ENCODE measurements at places on chromosomes 3 and 15.

GRCh38 chr15:99735868-99736267 lies 2.6 kb upstream of the LYSMD4 start:
- DNase-seq, result no peak

- no peak for DNase-seq
These were observed 374.7 kb downstream of the IL5RA start for GRCh38 chr3:2735392-2735894.

- DNase-seq, result no peak
These were observed 10.7 kb upstream of the MAPK6 start for GRCh38 chr15:52008359-52008697.

DNA sequence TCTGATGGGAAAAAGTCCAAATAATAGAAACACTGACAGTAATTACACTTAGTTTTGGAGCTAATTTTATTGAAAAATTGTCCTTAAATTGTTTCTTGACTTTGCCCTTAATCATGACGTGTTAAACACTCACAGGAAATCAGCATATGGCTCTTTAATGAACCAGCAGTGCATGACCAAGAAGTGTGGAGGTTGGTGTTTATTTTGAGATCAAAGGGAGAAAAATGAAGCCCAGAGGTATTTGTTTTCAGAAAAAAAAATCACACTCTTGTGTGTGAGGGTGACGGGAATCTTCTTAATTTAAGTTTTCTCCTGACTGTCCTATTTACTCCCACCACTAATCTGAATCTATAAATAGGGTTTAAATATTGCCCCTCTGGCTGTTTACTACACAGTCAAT lies 28.8 kb upstream of the SYNM start:
- no peak for DNase-seq

- no peak for DNase-seq
These were observed 21.3 kb upstream of the RAD18 start for GRCh38 chr3:8984526-8984925.

DNA sequence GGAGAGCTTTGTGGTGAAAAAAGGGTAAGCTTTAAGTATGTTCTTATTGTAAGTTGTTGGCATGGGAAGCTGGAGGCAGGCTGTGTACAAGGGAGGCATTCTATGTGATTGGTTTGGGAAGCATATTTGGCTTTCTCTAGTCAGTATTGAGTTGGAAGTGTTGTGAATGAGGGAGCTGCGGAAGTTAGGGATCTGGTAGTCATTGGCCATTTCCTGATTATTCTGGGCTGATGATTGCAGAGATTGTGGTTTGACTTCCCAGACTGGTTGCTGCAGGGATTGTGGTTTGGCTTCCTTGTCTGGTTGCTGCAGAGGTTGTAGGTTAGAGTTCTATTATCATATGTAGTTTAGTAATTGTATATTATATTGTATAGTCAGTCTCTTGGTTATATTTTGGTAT lies 21.0 kb downstream of the STXBP5L start:
- no peak for DNase-seq

- DNase-seq, result no peak
These were observed 53.6 kb upstream of the AP4E1 start for GRCh38 chr15:50854601-50855490.

DNA sequence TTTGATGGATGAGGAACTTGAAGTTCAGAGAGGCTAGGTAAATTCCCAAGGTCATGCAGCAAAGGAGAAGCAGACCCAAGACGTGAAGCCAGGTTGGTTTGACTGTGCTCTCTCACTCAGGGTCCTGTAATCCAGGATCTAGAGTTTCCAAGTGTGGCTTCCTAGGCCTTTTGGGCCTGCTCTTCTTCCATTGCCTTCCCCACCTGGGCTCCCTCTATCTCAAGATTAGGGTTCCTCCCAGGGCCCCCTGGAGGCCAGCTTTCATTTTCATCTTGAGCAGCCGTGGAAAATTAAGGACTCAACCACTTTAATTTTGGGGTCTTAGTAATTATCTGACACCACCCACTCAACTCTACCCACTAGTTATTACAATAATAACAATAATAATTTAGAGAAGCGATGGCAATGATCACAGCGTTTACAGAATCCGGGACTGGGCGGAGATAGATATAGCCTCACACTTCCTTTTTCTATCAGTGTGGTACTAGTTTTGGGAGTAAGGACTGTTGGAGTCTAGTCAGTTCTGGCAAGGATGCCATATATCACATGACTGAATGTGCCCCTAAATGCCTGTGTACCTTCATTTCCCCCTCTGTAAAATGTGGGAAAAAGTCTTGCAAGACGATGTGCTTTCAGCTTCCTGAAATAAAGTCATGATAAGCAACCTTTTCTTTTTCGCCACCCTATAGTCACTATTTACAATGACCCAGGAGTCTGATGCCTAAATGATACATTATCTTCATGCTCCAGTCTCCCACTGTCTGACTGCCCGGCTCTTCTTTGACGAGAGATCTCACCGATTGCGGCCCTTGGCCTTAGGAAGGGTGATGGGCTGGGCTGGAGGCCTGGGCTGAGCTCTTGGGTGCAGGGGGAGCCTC lies 30.2 kb upstream of the MAGEF1 start:
- DNase-seq, result no peak

DNA sequence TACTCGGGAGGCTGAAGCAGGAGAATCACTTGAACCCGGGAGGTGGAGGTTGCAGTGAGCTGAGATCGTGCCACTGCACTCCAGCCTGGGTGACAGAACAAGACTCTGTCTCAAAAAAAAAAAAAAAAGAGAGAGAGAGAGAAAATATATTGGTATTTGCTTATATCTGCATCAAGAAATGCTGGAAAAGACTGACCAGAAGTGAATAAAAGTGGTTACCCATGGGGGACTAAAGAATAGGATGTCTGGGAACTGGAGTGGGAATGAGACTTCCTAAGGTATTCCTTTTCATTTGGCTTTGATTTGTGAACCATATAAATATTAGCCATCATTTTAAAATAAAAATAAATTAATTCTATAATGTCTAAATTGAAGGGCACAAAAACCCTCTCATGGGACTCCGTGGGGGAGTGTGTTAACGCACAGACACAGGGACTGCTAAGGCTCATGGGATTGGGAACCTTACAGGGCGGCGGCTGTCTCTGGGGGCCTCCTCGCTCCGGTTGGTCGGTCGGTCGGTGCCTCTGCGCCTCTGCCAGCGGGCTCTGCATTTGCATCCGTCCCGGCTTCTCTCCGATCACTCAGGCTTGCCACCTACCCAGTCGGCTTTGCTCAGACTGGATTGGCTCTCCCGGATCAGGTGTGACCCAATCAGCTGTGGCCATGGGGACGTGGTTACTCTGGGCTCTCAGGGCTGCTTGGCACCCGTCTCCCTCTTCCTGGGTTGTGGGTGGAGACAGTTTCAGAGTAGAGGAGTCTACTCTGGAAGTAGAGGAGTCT lies 12.7 kb upstream of the TSPAN3 start:
- peak; percentile 76 for DNase-seq

- DNase-seq, result no peak
These were observed 42.8 kb upstream of the FBXL22 start for GRCh38 chr15:63554337-63554927.

- no peak for DNase-seq
These were observed 114.4 kb downstream of the TPRG1 start for GRCh38 chr3:189286188-189286587.

- no peak for DNase-seq
These were observed 351.3 kb upstream of the CCDC54 start for GRCh38 chr3:107025961-107026360.

- no peak for DNase-seq
These were observed 258.4 kb downstream of the GBE1 start for GRCh38 chr3:81503026-81503425.

DNA sequence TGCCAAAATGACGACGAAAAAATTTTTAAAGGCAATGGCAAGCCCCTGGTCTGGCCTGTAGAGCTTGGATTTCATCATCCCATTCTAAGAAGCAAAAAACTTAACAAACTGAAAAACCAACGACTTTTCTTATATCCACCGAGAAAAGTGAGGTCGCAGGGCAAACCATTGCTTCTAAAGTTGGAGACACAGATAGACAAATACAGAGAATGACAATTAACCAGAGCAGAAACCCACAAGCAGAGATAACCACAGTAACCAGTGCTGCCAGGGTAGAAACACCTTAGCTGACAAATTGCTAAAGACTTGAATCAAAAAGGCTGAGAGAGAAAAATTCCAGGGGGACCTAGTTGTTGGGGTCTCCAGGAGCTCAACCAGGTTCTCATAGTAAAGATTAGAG lies 386.5 kb upstream of the SGO1 start:
- DNase-seq, result no peak

- no peak for DNase-seq
These were observed 311.1 kb downstream of the ZPLD1 start for GRCh38 chr3:102745881-102746280.

- no peak for DNase-seq
These were observed 21.9 kb downstream of the ACAA1 start for GRCh38 chr3:38114875-38115644.

- DNase-seq, result no peak
These were observed 61.3 kb upstream of the TAMM41 start for GRCh38 chr3:11907667-11908660.

GRCh38 chr15:66050264-66050663 lies 181.0 kb downstream of the RAB11A start:
- DNase-seq, result no peak

DNA sequence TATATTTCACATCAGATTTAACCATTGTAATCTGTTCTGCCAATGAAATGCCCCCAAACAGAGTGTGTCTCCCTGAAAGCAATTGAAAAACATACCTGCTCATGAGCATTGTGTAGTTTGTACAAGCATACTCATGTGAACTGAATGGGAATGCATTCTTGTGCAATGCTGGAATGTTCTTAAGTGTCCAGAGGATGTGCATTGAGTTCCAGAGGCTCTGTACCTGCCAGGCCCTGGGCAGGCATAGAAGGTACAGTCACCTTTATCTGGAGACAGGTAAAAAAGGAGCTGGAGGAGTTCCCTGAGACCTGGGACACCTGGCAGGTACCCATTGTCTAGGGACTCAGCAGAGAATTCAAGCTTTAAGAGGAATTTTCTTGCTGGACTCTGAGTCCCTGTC lies 2.8 kb downstream of the MRAS start:
- no peak for DNase-seq

GRCh38 chr3:23602971-23603370 lies 202.8 kb upstream of the UBE2E1 start:
- no peak for DNase-seq

GRCh38 chr3:27680517-27681246 lies 41.4 kb downstream of the EOMES start:
- no peak for DNase-seq

DNA sequence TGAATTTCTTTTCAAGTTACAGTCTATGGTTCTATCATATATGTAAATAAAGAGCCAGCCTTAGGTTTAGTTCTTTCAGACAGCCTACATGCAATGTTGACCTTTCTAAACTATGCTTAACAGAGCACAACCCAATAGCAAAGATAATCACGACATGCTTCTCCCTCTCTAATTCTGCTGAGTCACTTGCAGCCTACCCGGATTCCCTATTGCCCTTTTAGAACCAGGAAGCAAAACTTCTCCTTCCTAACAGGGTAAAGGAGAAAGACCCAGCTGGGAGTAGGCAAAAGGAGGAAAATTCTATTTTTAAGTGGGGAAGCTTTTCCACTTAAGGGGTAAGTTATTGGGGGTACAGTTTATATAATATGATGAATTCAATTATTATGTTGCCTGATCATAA lies 79.3 kb downstream of the SLC7A14 start:
- no peak for DNase-seq

DNA sequence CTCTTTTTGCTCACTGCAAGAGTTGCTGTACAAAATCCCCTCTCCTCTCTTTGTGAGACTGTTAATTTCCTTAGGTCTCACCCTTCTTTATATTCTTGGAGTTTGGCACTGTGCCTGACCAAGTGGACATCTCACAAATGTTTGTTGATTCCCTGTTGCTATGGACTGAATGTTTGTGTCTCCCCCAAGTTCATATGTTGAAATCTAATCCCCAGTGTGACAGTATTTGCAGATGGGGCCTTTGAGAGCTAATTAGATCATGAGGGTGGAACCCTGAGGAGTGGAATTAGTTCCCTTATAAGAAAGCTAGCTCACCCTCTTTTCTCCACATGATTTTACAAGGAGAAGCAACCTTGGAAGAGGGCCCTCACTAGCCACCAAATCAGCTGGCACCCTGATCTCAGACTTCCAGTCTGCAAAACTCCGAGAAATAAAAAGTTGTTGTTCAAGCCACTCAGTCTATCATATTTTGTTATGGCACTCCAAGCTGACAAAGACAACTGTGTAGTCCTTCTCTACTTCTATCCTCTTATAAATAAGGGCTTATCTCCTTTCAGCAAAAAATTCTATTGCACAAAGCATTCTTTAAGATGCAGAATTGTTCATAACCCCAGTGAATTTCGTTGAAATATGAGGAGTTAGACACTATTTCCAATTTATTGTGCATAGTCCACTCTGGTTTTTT lies 65.5 kb upstream of the NPHP3 start:
- DNase-seq, result no peak

- DNase-seq, result no peak
These were observed 30.9 kb downstream of the VIPR1 start for GRCh38 chr3:42533161-42533897.

- DNase-seq, result no peak
These were observed 6.5 kb downstream of the RPS17 start for GRCh38 chr15:82533801-82534200.

DNA sequence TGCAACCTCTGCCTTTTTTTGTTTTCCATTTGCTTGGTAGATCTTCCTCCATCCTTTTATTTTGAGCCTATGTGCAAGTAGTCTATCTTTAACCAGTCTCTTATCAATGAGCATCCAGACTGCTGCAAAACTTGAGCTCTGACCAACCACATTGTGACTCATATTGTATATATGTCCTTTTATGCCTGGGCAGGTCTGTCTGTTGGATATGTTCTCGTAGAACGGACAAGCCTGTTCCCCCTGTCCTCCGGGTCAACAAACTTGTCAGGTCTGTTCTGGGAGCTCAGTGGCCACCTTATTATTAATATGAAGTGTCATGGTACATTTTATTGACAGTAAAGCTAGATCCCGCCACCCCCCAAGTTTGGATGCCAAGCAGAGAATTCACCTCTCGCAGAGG lies 252.9 kb upstream of the ST8SIA2 start:
- no peak for DNase-seq

DNA sequence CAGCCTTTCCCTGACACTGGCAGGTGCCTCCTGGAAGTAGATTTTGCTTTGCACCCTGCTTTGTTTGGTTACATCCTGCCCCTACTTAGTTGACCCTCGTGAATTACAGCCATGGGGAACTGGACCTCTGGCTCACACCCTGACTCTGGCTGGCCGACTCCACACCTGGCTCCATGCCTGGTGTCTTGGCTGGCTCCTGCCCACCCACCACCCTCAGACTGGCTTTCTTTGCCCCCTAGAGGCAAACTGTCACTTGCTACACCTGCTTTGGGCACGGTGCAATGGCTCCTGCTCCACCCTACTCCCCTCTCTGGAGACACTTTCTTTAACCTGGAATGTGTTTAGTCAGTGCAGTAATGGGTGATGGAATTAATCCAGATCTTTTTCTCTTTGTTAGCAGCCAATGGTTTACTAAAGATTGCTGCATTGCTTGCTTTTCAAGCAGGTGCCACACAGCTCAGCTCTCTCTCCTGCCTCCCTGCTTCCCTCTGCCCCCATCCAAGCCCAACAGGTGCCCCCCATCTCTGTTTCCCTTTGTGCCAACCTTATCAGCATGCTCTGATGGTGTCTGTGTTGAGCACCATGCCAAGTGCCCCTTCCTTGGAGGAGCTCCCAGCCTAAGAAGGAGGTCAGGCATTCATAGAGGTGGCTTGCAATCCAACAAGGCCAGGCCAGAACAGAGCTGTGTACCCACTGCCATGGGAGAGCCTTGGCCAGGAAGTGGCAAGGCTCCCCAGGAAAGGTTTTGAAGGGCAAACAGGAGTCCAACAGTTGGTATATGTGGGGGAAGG lies 38.4 kb downstream of the RASGRF1 start:
- no peak for DNase-seq

Data from psoas muscle (tissue), 8 donors.